ENCODE measurements at places on chromosomes 1 and 21. TPM values are rescaled to one million over a fixed set of nuclear protein-coding genes. Genes with fewer than 3 reads are reported as not detected.

The DAB1 gene
- not detected for total RNA-seq

The HUNK gene
- 1.2 TPM for total RNA-seq

The SPATA46 gene
- not detected for total RNA-seq

The MPZ gene
- 0.53 TPM for total RNA-seq
